CD4-positive, alpha-beta memory T cell (primary cell): ENCODE measurements at places on chromosomes 11 and 22. TPM values are rescaled to one million over a fixed set of nuclear protein-coding genes. Genes with fewer than 3 reads are reported as not detected.

GRCh38 chr22:17851759-17852158 lies 77.5 kb upstream of the BID start:
- H3K27me3 ChIP-seq, result no peaks in the 10 kb centered on the region
- H3K36me3 ChIP-seq, result no peaks in the 10 kb centered on the region
- no peaks in the 10 kb centered on the region for H3K4me1 ChIP-seq
- no peak overlapping the region for H3K27ac ChIP-seq
- DNase-seq, result no peak

DNA sequence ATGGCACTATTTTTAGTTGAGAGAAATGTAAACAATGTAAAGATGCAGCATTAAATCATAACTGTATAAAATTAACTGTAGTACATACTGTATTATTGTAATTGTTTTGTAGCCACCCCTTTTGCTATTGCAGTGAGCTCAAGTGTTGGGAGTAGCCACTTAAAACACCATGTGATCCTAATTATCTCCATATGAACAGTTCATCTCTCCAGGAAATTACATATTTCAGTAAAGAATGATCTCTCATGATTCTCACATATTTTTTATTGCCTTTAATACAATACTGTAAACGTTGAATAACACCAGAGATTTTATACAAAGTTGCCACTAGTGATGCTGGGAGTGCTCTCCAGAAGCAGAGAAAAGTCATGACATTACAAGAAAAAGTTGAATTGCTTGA lies 1768.6 kb downstream of the LRRC4C start:
- H3K4me1 ChIP-seq, result no peaks in the 10 kb centered on the region
- no peaks in the 10 kb centered on the region for H3K36me3 ChIP-seq
- no peak for DNase-seq
- H3K27me3 ChIP-seq, result no peaks in the 10 kb centered on the region

DNA sequence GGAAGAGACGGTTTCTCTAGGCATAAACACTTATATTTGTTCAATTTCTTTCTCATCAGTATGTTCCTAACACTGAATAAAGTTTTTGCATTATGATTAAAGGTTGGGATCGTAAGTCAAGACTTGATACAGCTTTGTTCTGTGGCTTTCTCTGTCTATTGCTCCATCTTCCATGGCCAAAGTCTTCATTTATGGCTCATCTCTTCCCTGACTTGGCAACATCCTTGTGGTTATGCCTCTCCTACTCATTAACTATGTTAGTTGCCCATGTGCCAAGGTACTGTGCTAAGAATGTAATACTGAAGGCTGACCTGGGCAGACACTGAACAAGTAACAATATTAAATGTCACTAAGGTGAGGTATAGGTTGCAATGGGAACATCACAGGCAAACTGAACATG lies 1.6 kb upstream of the ACCSL start:
- no peak overlapping the region for H3K4me3 ChIP-seq
- DNase-seq, result no peak
- no peaks in the 10 kb centered on the region for H3K4me1 ChIP-seq
- H3K36me3 ChIP-seq, result no peaks in the 10 kb centered on the region

DNA sequence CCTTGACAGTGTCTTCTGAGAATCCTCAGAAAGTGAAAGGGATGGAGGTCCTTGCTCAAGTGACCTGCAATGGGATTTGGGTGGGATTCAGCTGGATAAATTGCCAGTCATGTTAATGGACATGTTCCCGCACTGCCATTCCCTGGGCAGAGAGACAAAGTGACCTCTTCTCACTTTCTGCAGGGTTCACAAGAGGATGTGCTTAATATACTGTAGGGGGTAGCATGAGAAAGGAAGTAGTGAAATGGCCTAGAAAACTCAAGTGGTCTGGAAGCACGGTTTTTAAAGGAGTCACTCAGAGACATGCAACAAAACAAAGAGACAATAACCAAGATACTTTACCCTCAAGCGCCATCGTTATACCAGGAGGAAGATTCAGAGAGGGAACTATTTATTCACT lies 70.2 kb downstream of the NELL1 start:
- H3K36me3 ChIP-seq, result no peaks in the 10 kb centered on the region
- H3K4me1 ChIP-seq, result no peaks in the 10 kb centered on the region
- no peaks in the 10 kb centered on the region for H3K27me3 ChIP-seq
- H3K27ac ChIP-seq, result no peak overlapping the region

- no peaks in the 10 kb centered on the region for H3K27me3 ChIP-seq
- no peaks in the 10 kb centered on the region for H3K4me1 ChIP-seq
- DNase-seq, result no peak
- no peak overlapping the region for H3K27ac ChIP-seq
- no peak overlapping the region for H3K4me3 ChIP-seq
Observed at GRCh38 chr11:57073128-57073527, 84.4 kb downstream of the OR5AK2 start.

DNA sequence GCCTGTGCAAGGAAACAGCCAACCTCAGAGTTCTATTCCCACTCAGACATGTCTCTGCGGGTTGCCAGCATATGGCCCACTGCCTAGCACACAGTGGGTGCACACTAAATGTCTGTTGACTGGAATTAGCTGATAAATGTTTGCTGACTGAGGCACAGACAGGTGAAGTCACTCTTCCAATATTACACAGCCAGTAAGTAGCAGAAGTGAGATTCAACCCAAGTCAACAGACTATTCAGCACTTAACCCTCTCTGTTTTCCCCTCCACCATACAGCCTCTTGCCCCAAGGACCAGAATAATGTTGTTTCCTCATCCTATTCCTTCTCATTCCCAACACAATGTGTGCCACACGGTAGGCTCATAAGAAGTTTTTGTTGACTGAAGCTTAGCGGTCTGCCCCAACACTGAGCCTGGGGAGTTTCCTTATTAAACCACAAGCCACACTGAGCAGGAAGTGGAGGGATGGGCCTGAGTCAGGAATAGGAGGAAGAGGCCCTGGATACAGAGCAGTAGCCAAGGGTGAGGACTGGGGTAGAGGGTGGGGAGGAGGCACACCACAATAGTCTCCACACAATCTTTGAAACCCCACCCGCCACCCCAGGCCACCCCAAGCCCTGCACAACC lies 15.7 kb upstream of the IL10RA start:
- DNase-seq, result peak; percentile 43
- H3K4me3 ChIP-seq, result peak overlapping the region; percentile 21
- peaks cover 66% of the 10 kb centered on the region for H3K4me1 ChIP-seq
- H3K36me3 ChIP-seq, result no peaks in the 10 kb centered on the region
- H3K27me3 ChIP-seq, result no peaks in the 10 kb centered on the region

GRCh38 chr11:890794-891540 lies 19.6 kb downstream of the CHID1 start:
- no peaks in the 10 kb centered on the region for H3K4me1 ChIP-seq
- no peaks in the 10 kb centered on the region for H3K27me3 ChIP-seq
- no peak for DNase-seq
- H3K36me3 ChIP-seq, result peaks cover 3% of the 10 kb centered on the region
- no peak overlapping the region for H3K27ac ChIP-seq
- no peak overlapping the region for H3K4me3 ChIP-seq

- H3K4me3 ChIP-seq, result no peak overlapping the region
- H3K27ac ChIP-seq, result no peak overlapping the region
- no peaks in the 10 kb centered on the region for H3K4me1 ChIP-seq
Observed at GRCh38 chr11:386483-386882, 7.5 kb upstream of the PKP3 start.

- no peak for DNase-seq
- H3K36me3 ChIP-seq, result no peaks in the 10 kb centered on the region
- no peak overlapping the region for H3K4me3 ChIP-seq
- H3K4me1 ChIP-seq, result peaks cover 5% of the 10 kb centered on the region
- H3K27me3 ChIP-seq, result no peaks in the 10 kb centered on the region
Observed at GRCh38 chr22:20604776-20605221, 97.4 kb downstream of the MED15 start.

- no peak overlapping the region for H3K27ac ChIP-seq
- no peaks in the 10 kb centered on the region for H3K27me3 ChIP-seq
- no peak for DNase-seq
- H3K36me3 ChIP-seq, result no peaks in the 10 kb centered on the region
Observed at GRCh38 chr11:12064136-12064953, 46.0 kb upstream of the MICAL2 start.

- DNase-seq, result no peak
- no peaks in the 10 kb centered on the region for H3K27me3 ChIP-seq
- H3K27ac ChIP-seq, result no peak overlapping the region
- no peaks in the 10 kb centered on the region for H3K4me1 ChIP-seq
Observed at GRCh38 chr11:95507794-95508193, 276.8 kb upstream of the SESN3 start.

Gene OR51G1
- not detected for total RNA-seq

Gene IL17REL
- total RNA-seq, result not detected

Gene DMC1
- total RNA-seq, result 0.29 TPM

Gene FLRT1
- not detected for total RNA-seq

Gene CD3D
- 343 TPM for total RNA-seq

Gene OR2D2
- not detected for total RNA-seq

Gene OR6A2
- total RNA-seq, result not detected

Gene MMP27
- total RNA-seq, result not detected

Gene MS4A1
- 5.7 TPM for total RNA-seq

Gene FAM180B
- total RNA-seq, result not detected

Gene PHOX2A
- total RNA-seq, result not detected
